ENCODE measurements at places on chromosomes 3 and 15.

DNA sequence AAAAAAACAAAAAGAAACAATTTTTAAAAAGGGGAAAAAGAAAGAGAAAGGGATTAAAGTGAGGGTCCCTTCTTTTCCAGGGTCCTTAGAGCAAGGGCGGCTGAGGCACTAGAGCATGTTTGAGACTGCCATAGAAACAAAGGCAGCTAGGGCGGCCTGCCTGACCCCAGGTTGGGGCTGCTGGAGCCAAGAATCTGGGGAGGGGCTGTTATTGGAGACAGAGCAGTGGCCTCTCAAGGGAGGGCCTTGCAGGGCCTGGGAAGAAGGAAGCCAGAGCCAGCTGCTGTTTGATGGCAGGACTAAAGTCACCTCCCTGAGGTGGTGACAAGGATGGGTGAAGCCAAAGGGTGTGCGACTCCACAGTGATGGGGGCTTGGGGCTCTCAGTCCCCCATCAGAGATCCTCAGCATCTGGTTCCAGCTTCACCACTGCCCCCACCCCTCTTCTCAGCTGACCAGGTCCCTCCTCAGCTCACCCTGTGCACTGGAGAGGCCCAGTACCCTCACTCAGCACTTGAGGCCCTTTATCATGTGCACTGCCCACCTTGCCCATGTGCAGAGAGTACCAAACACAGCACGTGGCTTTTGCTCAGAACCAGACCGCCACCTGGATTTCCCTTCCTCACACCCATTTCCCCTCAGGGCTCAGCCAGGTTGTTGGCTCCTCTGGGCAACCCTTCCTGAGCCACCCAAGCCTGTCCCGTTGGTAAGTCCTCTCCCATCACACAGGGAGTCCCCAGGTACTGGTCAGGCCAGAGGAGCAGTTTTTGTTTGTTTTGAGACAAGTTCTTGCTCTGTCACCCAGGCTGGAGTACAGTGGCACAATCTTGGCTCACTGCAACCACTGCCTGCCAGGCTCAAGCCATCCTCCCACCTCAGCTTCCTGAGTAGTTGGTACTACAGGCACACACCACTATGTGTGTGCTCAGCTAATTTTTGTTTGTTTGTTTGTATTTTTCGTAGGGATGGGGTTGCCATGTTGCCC is 1.7 kb downstream of the TMEM89 start:
- no peak for DNase-seq

DNA sequence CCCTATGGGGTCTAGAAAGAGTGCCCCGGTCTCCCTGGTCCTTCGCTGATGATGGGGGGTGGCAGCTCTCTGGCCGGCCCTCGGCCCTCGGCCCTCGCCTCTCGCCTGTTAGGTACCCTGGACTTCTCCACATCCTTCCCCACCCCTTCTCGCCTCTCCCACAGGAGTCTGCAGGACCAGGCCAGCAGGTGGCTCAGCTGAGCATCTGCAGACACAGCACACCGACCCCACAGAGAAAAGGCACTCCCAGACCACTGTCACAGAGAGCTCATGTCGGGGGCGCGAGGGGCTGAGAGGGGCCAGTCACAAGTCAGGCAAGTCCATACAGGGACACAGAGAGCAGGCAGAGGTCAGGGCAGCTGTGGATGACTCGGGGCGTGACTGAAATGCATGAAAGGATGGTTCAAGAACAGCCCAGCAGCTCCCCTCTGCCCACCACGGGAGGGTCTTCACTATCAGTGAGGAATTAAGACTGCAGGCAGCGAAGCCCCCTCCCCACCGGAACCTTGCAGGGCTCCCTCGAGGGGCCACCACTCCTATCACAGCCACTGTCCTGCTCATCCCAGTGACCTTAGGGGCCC is 181.7 kb upstream of the NSMCE3 start:
- no peak for DNase-seq

DNA sequence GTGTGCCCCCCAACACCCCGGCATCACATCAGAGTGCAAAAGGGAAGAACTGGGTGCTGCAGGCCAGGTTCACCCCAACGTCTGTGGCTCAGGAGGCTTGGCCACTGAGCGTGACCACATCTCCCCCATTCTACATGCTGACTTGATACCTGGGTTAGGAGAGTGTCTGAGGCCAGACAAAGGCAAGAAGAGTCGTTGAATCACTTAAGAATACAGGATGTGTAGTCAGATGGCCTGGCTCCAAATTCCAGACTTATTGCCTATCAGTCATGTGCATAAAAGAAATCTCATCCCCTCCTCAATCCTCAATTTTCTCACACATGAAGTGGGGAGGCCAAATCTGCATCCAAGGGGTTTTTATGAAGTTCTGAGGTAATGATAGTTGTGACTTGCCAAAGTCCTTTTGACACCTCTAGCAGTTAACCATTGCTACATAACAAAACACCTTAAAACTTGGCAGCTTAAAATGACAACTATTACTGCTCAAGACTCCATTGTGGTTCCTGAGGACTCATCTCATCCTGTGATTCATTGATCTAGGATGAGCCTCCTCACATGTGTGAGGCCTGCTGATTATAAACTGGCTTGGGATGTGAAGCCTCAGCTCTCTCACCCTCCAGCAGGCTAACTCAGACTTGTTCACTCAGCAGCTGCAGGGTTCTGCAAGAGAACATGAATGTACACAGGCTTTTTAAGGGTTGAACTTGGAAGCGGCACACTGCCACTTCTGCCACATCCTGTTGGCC is 138.8 kb upstream of the TLE3 start:
- no peak for DNase-seq

DNA sequence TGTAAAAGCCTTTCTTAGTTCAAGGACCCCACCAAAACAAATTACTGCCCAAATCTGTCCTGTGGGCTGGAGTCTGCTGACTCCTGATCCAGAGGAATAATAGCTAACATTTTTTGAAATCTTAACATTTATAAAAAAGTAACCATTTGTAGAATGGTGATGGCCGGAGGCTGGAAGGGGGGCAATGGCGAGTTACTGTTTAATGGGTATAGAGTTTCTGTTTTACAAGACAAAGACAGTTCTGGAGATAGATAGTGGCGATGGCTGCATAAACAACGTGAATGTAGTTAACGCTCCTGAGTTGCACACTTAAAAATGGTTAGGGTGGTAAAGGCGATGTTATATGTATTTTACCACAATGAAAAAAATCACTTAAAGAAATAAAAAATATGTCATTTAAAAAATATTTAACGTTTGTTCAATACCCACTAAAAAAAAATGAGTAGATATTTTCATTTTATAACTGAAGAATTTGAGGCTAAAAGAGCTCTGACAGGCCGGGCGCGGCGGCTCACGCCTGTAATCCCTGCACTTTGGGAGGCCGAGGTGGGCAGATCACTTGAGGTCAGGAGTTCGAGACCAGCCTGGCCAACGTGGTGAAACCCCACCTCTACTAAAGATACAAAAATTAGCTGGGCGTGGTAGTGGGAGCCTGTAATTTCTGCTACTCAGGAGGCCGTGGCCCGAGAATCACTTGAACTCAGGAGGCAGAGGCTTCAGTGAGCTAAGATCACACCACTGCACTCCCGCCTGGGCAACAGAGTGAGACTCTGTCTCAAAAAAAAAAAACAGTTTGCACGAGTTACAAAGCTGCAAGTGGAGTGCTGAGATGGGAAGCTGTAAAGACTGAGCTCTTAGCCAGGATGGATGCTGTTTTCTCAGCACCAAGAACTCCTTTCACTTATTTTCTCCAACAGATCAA is 37.6 kb downstream of the IGF2BP2 start:
- no peak for DNase-seq

DNA sequence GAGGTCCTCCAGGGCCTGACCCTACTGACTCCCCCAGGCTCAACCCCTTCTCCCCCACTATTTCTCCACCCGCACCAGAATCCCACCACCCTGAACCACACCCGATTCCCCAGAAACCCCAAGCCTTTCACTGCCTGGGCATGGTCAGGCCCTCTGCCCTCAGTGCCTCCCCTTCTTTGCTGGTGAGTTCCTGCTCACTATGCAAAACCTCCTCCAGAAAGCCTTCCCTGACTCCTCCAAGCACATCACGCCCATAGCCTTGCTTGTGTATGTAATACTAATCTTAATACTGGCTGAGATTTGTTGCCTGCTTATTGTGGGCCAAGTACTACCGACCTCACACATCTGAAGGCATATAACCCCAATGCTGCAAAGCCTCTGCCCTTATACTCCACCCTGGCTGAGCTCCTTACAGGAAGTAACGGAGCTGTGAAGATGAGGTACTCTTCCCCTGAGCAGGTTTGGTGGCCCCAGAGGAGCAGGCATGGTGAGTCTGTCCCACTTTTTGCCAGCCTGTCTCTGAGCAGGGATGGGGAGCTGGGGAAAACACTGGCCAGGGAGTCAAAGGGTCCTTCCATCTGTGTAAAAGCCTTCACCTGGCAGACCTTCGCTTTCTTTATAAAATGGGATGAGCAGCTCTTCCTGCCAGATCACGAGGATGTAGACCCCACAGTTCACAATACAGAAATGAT is 9.5 kb downstream of the RAB6B start:
- DNase-seq, result no peak

- DNase-seq, result no peak
Measured at GRCh38 chr3:39476783-39477182, 9.3 kb downstream of the MOBP start.

DNA sequence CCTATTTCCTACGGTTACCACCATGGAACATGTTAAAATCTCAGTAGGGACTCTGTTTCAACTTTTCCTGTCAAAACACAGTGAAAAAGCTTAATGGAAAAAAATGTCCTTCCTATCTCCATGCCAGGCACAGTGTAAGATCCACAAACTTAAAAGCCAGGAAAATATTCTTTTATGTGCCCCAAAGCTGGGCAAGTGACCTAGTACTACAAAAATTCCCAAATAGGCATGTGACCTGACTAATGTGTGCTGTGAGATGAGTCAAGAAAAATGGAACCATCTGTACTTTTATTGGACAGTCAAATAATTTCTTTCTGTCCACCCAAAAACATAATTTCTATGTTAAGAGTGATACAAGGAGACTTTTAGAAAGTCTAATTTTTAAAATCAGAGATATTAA is 406.0 kb downstream of the ZBTB20 start:
- no peak for DNase-seq

DNA sequence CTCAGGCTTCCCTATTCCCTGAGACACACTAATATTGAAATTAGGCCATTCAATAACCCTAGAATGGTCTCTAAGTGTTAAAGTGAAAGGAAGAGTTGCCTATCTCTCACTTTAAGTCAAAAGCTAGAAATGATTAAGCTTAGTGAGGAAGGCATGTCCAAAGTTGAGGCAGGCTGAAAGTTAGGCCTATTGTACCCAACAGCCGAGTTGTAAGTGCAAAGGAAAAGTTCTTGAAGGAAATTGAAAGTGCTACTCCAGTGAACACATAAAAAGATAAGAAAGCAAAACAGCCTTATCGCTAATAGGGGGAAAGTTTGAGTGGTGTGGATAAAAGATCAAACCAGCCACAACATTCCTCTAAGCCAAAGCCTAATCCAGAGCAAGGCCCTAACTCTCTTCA is 117.9 kb upstream of the SPATA12 start:
- no peak for DNase-seq
